HEK293T (cell line): ENCODE measurements at places on chromosomes 7 and 10.

- DNase-seq, result no peak
These were observed 7.7 kb downstream of the NEURL1 start for GRCh38 chr10:103501186-103501585.

DNA sequence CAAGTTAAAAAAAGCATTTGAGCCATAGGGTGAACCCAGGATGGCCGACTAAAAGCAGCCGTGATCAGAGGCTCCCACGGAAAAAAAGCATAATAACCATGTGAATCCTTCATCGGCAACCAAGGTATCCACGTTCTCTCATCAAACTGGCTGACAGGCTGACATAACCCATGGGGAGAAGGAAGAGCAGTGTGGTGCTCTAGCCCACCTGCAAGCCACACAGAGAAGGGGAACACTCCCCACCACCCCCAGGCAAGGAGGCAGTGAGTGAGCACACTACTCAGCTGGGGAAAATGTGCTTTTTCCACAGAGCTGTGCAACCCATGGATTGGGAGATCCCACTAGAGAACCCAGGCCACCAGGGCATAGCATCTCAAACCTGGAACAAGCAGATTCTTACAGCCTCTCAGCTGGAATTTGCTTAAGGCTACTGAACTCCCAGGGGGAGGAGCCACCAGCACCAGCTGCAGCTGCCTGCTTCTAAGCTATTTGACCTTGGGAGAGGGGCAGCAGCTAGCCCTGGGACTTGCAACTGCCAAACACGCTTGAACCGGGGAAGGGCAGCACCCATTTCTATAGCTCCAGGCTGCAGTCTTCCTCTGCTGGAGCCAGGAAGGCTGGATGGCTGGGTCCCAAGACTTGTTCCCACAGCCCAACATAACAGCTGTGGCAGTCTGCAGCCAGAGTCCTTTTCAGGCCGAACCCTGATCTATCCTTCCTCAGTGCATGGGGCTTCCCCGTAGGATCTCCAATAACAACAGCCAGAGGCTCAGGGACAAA, 178.2 kb upstream of the NRG3 start:
- no peak for DNase-seq

DNA sequence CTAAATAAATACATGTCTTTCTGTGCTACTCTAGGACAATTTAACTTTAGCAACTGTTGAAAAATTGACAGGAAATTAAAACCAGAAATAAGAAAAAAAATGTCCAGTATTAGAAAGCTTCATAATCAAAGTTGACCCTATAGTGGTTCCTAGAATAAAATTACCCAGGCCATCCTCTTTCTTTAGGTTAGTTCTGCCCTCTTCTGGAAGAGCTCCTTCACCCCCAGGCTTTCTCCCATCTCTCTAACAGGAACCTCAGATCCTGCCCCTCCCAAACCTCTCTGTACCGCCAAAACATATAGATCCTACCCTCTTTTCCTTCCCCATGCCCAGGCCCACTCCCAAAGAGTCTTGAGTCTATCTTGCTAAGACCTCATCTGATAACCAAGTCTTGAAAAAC, 159.4 kb upstream of the CDK1 start:
- DNase-seq, result no peak

DNA sequence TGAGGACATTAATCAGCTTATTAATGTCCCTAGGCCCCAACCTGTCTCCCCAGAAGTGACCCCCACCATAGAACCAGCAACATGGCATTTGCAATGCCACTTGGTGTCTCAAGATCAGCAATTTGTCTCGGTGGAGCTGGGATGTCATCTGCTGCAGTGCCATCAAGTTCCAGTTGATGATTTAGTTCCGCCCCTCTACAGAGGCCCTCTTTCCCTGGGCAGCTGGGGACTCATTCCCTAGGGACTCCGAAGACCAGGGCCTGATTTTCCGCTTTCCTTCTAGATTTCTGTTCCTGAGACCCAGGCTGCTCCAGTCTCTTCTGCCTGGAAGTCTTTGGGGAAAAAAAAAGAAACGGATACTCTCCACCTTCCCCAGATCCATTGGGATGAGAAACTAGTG, 122.5 kb upstream of the NANOS1 start:
- no peak for DNase-seq

GRCh38 chr7:17448479-17449423, 150.3 kb downstream of the AHR start:
- no peak for DNase-seq

GRCh38 chr7:117087639-117088396, 134.5 kb downstream of the ST7 start:
- DNase-seq, result no peak

GRCh38 chr7:45068236-45069023, 20.3 kb downstream of the NACAD start:
- peak; percentile 4 for DNase-seq

- no peak for DNase-seq
These were observed 178.3 kb downstream of the PTN start for GRCh38 chr7:137165241-137165640.

GRCh38 chr7:44973610-44974401, 5.0 kb downstream of the MYO1G start:
- peak; percentile 61 for DNase-seq

GRCh38 chr7:37357637-37357996, 91.0 kb downstream of the ELMO1 start:
- DNase-seq, result no peak

- DNase-seq, result no peak
These were observed 97.7 kb downstream of the ATE1 start for GRCh38 chr10:121830101-121830500.

DNA sequence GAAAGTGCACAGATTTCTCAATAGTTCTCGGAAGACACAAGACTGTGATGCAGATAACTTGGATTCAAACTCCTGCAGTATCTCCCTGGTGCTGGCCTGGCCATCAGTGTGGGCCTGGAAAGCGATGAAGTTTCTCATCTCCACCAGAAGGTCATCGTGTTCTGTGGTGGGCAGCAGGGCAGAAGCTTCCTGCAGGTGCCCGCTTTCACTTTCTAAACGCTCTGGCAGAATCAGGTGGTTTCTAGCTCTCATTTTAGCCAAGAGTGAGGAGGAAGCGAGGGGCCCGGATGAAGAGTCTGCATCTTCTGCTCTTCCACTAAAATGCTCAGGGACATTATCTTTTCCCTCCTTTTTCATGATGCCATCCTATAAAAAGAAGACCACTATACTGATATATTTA, 63.0 kb upstream of the DRGX start:
- DNase-seq, result no peak

GRCh38 chr10:50550291-50550839, 73.4 kb downstream of the SGMS1 start:
- DNase-seq, result no peak

DNA sequence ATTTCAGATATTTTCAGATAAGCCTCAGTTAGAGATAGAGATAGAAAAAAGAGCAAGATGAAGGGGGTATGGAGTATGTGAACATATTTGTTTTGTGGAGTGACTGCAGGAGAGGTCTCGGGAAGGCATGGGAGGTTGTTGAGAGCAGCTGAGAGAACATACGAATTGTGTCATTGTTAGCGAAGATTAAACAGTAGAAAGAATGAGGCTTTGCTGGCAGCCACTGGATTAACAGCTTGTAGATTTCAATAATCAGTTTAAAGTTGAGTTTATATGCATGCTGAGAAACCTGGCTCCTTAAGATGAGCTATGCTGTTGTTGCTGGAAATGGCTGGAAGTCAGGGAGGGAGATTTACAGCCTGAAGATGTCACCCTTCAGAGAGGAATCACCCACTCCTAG, 100.9 kb upstream of the SORCS3 start:
- DNase-seq, result no peak

DNA sequence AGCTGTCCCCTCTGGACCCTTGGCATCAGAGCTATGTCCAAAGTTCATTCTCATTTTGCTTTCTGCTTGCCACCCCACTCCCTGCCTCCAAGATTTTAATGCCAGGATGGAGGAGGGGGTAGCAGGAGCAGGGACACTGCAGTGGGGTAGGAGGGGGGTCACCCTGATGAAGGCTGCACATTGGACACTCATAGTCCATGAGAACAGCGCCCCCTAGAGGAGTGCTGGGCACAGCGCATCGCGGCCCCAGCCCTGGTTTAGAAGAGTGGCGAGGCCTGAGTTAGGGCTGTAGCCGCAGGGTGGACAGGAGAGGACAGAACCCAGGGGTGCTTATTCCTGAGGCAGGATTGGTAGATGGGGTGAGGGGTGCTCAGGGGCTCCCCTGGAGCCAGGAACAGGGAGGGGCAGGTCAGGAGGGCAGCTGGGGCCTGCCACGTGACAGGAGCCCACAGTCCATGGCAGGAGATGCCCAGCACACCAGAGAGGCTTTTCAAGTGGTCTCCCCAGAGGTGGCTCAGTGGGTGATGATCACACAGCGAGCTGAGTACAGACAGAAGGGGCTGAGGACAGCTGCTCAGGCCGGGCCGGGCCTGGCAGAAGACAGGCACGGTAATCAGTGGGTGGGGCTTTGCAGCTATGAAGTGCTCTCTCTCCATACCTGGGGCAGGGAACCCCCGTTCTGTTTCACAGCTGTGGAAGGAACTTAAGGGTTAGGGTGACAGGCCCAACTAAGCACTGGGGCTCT, 71.4 kb downstream of the NEURL1 start:
- DNase-seq, result peak; percentile 84

DNA sequence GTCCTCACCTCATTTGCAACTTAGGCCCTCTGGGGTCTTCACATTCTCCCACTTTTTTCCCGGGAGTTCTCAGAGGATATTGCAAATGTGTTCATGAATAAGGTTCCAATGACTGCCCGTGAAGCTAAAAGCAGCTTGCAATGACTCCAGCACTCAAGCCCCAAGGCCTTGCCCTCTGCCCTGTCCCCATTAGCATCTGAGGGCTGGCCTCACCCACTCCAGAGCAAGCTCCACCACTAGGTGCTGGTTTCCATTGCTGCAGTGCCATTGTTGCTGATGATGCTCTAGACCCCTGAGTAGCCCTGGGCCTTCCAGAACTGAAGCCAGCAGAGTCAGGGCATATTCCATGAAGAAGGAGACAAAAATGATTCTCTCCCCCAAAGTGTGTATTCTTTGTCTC, 236.8 kb downstream of the DYNC1I1 start:
- no peak for DNase-seq

DNA sequence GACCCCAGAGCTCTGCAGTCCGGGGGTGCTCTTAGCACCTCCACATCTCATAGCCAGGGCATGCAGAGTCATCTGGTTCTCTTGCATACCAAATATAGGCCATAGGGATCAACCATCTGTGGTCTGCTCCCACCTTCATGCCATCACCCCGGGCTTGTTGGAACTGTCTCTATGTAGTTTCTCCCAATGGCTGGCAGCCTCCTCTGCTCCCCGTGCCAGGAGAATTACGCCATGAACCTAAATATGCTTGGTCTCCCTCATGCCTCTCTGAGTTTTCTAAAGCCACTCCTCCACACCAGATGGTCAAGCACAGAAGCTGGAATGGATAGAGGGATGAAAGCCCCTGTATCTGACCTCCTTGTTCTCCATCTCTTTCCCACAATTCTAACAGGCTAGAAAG, 302.6 kb upstream of the MYO3A start:
- DNase-seq, result no peak

DNA sequence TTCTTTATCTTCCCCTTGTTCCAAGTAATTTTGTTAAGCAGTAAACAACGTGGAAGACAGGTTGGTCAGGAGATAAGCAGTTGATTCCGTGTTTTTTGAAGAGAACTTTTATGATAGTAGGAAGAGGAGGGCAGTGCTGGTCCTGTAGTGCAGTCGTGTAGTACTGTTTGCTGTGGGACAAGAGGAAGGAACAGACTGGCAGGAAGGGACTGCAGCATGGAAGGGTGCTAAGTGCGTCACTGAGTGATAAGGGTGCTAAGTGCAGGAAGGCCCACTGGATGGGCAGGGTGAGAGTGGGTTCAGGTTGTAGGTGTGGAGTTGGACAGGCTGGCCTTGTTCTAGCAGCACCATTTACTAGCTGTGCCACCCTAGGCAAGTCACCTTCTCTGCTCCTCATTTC, 125.0 kb downstream of the SDK1 start:
- DNase-seq, result no peak

DNA sequence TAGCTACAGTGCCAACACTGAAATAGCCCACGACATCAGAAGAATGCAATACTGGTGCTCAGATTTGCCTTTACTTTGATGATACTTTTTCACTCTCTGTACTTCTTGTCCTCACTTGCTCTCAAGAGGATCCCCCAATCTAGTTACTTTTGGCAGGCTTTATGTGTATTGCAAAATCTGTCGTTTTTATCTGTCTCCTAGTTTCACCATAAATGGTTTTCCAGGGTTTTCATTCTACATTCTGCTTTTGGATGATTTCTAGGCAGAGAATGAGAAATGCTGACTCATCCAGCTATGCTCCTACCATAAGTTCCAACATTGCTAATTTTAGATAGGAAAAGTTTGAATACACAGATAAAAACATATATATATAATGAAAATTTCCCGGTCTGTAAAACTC, 659.5 kb upstream of the NRG3 start:
- DNase-seq, result no peak

DNA sequence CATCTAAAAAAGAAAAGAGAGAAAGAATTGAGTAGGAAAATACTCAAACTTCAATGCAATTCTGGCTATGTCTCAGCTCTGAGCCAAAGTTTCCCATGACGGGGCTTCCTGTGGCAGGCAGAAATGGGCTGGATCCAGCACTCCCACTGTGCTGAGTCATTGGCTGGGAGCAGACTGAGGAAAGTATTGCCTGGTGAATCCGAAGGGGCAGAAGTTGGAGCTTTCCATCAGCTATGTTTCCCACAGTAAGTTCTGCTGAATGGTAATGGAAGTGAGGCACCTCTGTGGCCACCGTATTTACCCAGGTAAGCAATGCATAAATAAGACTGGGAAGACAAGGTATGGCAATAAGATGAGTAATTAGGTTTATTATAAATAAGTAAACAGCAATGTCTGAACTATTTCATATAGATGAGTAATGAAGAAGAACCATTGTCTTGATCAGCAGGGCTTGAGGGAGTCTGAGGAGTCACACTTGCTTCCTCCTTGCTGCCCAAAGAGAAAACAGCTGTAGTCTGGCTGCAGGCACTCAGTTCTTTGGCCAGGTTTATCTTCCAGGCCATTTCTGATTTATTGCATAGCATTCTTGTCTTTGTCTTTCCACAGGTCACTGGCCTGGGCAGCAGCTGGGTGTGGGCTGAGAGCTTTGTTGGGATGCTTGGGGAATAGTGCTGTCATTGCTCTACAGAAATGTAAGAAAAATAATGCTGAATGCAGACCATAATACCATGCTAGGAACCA, 255.3 kb downstream of the DNAJB9 start:
- no peak for DNase-seq

GRCh38 chr10:116961406-116962251, 43.4 kb downstream of the SHTN1 start:
- peak; percentile 31 for DNase-seq
